ENCODE measurements at places on chromosomes 4 and X. TPM values are rescaled to one million over a fixed set of nuclear protein-coding genes. Genes with fewer than 3 reads are reported as not detected.

DNA sequence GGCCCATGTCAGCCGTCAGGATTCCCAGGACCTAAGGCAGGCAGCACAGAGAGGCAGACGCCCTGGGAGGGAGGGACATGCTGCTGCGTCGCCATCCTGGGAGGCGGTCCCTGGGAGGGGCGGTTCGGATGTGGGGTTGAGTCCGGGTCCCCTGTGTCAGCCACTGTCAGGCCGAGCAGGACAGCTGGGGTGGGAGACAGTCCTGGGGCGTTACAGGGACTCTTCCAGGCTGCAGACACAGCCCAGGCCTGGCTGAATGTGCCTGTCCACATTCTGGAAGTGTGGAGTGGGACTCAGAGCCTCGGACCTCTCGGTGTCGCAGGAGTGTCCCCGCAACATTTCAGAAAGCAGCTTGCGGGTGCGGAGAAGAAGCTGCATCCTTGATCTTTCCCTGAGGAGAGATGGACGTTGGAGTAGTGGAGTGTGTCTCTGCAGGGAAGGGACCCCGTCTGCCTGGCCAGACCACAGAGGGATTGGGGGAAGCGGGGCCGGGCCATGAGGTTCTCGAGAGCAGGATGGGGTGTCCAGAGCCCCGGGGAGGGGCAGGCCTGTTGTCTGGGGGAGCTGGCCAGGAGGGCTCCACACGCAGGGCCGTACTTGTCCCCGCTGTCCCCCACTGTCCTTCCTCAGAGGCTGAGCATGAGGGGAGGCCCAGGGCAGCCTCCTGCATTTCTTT is 6.1 kb downstream of the AKAP17A start:
- no peak for DNase-seq

- no peak for DNase-seq
These were observed 209.3 kb downstream of the GPC3 start for GRCh38 chrX:133776072-133776471.

- no peak for DNase-seq
These were observed 1.0 kb downstream of the TBC1D9 start for GRCh38 chr4:140754918-140755773.

DNA sequence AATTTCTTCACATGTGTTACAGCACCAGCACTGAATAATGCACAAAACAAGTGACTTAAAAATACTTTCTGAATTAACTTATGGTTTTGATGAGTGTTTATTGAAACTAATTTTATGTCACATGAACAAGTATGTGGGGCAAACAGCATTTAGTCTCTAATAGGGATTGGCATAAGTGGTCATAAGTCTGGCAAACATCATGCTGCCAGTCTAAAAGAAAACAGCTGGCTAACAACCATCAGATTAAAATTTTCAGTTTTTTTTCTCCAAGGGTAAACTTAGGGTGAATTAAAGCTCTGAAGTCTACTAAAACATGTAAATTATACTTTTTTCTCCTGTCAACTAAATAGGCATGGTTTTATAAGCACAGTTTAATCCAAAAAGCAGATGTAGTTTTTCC is 1014.2 kb downstream of the FAT4 start:
- DNase-seq = no peak

GRCh38 chrX:101430457-101431078 is 22.5 kb downstream of the HNRNPH2 start:
- DNase-seq = no peak

GRCh38 chr4:173318240-173318639 is 15.9 kb downstream of the HMGB2 start:
- DNase-seq = no peak

GRCh38 chr4:163494360-163495241 is at the start of gene TMA16:
TMA16 (plus strand) TSS chr4:163494690; CDS start chr4:163494802, 112 bp downstream.
- DNase-seq = peak; percentile 76

- DNase-seq = no peak
These were observed 22.3 kb upstream of the HTRA3 start for GRCh38 chr4:8247047-8247930.

- peak; percentile 95 for DNase-seq
These were observed 45.2 kb downstream of the TRIM2 start for GRCh38 chr4:153249199-153250041.

- no peak for DNase-seq
These were observed 12.4 kb upstream of the TDO2 start for GRCh38 chr4:155891058-155891457.

DNA sequence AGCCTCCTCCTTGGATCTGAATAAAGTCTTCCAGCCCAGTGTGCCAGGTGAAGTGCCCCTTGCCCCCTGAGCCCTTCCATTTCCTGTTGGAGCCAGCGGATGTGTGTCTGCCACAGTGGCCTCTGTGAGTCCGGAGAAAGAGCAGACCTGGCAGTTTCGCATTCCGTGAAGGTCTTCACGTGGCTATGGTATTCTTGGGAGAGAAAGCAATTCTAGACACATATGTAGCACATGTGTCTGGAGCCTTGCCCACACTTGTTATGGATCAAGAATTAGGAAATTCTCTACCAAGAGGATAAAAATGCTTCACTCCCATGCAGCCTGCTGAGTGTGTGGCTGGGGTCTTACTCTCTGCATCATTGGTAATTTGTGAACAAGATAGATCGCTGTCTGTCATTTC is 130.9 kb downstream of the REPS2 start:
- no peak for DNase-seq

DNA sequence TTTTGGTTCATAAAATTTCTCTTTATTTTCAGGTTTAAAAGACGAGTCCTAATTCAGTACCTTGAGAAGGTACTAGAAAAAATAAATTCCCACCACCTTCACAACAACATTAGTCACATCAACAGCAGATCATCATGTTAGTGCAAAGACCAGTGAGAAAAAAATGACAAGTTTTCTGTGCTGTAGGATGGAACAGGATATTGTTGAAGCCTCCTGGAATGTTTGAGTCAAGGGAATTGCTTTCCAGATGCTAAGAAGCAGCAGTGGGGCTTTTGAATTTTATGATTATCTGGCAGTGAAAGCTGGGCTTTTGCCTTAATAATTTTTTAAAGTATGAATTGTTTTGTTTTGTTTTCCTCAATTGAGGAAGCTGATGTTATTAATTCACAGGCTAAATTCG is 61.0 kb downstream of the INTS6L start:
- no peak for DNase-seq

DNA sequence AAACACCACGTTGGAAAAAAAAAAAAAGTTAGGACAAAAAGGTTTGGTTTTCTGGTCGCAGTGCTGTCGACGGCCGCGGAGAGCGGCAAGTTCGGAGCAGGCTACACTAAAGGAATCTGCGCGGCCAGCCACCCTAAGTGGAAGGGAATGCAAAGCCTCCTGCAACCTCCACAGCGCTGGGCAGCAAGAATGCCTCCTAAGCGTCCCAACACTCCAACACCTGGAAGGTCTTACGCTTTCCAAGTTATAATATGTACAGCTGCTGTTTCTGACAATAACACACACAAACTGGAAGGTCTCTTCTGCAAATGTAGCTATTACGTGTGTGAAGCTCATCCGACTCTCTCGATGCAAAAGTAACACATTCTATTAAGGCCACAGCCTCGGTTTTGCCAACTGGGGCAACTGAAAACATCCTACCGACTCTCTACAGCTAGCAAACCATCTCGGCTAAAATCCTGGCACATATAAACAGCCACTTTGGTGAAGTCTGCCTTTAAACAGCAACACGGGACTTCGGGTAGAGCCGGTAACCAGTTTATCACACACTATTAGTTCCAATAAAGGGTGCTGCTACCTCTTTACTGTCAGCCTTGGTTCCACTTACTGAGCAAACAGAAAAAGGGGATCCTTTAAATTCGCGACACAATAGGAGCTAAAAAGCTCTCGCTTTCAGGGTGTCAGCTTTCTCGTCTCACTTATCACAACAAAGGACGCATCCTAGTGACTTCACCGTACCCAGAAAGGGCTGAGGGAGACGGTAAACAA is 895 bp downstream of the SMIM14 start:
- DNase-seq = peak; percentile 57

GRCh38 chr4:109072595-109072994 is 229.9 kb downstream of the COL25A1 start:
- DNase-seq = no peak

GRCh38 chrX:53195401-53195800 is 29.6 kb downstream of the KDM5C start:
- no peak for DNase-seq

DNA sequence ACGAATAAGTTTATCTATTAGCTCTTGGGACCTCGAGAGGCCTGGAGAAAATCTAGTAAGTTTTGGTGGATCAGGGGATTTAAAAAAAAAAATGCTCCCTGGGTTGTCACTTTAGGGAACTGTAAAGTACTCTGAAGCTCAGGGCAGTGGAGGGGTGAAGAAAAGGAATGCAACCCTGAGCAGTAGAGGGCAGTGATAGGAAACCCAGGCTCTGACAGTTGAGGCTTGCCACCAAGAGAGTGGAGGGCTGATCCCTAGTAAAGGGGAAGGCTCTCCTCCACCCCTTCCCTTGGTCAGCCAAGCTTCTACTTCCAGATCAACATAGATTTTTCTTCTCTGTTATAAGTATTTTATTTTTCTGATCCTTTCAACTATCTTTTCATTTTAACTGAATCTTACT is 73.1 kb downstream of the FBXO8 start:
- no peak for DNase-seq

- no peak for DNase-seq
These were observed 57.8 kb downstream of the MMRN1 start for GRCh38 chr4:89952458-89952857.

DNA sequence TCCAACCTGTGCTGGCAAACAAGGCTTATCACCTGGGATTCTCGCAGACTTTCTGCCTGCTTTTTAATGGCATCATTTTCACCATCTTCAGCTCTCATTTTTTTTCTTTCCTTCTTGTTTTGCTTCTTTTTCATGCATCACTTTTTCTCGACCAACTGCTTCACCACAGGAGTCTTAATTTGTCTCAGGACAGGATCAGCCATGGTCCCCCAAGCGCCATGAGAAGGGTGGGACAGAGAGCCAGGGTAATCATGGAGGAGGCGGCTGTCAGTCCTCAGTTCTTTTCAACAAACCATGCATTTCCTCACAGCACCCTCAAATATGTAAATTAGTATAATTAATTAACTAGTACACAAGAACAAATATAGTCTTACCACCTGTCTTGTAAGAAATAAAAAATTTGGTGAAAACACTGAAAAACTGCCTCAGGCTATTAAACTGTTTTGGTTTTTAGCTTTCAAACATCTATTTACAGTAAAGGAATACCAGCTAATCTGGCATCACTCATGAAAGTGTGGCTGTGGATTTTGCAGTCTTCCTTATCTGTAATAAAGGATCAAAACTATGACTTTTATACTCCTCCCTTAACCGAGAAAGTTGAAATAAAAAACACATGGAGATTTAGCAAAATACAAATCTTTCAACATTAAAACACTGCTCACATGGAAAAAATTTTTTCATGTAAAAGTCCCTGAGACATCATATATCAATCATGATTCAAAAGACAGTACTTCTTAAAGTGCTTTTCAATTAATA is 19.1 kb downstream of the EIF4E start:
- DNase-seq = no peak

DNA sequence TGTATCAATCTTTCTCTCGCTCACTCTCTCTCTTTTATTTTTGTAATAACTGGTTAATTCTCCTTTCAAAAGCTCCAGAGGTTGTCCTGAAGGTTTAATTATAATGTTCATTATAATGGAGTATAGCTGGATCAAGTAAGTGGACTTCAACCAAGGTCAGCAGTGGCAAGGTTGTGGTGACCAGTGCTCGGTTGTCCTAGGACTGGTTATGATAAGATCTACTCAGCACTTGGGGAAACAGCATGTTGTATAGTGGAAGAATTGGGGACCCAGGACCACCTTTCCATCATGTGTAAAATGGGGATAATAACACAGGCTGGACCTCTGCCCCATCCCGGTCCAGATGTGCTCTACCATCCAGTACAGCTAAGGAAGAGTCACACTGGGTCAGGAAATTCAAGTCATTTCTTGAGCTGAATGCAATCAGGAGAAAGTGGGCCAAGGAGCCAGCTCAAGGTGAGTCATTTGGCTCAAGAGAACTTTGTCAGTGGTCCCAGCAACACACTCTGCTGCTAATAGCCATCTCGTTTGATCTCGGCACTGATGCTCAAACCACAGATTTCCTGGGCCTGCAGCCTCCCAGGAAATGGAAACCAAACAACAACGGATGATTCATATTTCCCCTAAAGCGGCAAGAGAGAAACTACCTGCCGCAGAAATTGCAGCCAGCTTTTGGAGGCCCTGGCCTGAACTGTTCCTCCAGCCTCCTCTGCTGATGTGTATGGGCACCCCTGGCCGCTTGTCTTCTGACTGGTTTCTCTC is 123.6 kb upstream of the RBPJ start:
- DNase-seq = no peak

DNA sequence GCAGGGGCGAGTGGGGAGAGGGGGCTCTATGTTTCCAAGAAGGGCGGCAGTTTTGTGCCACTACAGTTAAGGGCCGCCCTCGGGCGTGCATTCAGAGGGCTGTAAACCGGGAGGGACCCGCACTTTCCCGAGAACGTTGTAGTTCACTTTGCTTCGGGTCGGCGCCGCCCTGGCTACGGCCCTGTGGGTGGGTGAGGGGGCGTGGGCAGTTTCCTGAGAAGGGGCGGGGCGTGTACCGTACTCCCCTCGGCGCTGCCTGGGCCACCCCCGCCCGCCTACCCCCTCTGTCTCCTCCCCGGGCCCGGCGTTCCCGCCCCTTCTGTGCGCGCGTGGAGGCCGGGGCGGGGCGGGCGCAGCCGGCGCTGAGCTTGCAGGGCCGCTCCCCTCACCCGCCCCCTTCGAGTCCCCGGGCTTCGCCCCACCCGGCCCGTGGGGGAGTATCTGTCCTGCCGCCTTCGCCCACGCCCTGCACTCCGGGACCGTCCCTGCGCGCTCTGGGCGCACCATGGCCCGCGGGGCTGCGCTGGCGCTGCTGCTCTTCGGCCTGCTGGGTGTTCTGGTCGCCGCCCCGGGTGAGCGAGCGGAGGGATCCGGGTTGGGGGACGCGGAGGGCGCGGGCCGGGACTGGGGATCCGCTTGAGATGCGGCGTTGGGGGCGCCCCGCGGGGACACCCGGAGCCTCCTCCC is at the start of gene CD99:
TSS of gene CD99 (plus strand) at position 440 of the 687 bp plus-strand sequence. CDS start at position 506, 66 bp downstream.
- peak; percentile 92 for DNase-seq

- no peak for DNase-seq
These were observed 26.7 kb downstream of the PJA1 start for GRCh38 chrX:69138512-69138911.

DNA sequence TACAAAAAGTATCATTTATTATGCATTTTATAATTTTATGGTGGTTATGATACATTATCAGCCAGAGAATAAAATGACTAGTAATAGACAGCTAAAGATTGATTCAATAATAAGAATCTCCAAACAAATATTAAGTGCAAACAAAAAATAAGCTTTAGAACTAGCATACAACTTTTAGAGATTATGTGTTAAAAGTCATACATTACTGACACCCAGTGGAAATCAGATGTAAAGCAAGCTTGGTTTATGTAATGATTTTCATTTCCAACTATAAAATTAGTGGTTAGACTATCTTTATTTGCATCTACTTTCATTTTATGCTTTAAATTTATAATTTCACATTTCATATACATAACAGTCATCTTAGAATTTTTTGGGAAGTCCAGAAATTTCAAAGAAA is 57.7 kb downstream of the IL13RA2 start:
- no peak for DNase-seq

Gene PF4V1
- 6.6 TPM for polyA plus RNA-seq

Gene XAGE1B
- polyA plus RNA-seq = not detected

Gene DTHD1
- not detected for polyA plus RNA-seq

Gene FAM9C
- polyA plus RNA-seq = not detected

Gene SUPT20HL1
- not detected for polyA plus RNA-seq

Gene FAM9A
- not detected for polyA plus RNA-seq

Gene FAM9B
- polyA plus RNA-seq = not detected

Gene TXK
- 0.15 TPM for polyA plus RNA-seq

Gene RASGEF1B
- polyA plus RNA-seq = 51.8 TPM

Gene METTL14
- 17.4 TPM for polyA plus RNA-seq

Gene FREM3
- polyA plus RNA-seq = not detected

Gene HTRA3
- not detected for polyA plus RNA-seq

Gene GAGE13
- polyA plus RNA-seq = not detected

Gene GUCY1B1
- polyA plus RNA-seq = 1.5 TPM

All from naive B cell (primary cell).